ENCODE measurements at places on chromosomes 2 and 18.

DNA sequence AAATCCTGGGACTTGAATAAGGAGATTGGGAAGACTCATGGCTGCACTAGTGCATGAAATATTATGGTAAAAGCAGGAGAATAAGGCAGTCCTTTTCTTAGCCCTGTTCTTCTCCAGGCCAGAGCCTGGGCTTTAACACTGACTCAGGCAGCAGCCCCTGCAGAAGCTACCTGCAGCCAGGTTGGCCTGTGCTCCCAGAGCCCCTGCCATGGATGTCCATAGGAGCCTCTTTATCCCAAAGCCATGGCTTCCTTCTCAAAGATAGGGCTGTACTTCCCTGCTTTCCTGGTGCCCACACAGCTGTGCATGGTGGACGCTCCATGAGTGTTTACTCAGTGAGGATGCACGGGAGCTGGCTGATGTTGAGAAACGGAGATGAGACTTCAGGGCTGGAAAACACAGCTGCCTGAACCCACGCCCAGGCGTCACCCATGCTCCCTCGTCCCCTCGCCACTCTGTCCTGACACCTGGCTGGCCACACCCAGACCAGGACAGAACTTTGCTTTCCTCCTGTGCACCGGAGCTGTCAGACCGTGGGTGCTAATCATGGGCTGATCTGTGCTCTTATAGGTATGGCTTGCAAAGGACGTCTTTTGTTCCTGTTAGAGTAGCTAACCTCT lies 135.5 kb downstream of the GLI2 start:
- DNase-seq: no peak

DNA sequence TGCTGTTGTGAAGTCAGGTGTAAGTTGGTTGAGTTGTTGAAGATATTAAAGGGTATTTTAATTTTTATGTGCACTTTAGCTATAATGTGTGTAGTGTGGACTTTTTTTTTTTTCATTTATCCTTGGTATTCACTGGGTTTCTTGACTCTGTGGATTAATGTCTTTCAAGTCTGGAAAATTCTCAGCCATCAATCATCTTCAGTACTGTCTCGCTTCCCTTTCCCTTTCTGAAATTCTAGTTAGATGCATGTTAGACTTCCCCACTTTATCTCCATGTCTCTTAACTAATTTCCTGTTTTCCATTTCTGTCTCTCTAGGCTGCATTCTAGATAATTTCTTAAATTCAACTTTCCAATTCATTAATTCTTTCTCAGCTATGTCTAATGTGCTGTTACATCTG lies 247.7 kb upstream of the REV1 start:
- no peak for DNase-seq

DNA sequence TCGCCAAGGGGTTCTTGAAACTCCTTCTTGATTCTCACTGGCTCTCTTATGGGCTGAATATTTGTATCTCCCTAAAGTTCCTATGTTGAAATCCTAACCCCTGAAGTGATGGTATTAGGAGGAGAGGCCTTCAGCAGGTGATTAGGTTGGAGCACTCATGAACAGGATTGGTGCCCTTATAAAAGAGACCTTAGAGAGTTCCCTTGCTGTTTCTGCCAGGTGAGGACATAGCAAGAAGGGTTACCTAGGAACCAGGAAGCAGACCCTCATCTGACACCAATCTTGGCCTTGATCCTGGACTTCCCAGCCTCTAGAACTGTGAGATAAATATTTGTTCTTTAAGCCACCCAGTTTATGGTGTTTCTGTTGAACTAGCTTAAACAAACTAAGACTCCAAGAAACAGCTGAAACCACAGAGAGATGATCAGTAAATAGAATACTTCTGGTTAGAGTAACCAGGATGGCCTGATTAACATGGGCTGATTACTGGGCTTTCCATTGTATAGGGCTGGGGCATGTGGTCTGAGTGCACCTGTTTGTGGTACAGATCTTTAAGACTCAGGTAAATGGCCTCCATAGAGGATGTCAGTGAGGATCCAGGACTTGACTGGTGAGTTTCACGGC lies 7.7 kb upstream of the CDC42EP3 start:
- no peak for DNase-seq

DNA sequence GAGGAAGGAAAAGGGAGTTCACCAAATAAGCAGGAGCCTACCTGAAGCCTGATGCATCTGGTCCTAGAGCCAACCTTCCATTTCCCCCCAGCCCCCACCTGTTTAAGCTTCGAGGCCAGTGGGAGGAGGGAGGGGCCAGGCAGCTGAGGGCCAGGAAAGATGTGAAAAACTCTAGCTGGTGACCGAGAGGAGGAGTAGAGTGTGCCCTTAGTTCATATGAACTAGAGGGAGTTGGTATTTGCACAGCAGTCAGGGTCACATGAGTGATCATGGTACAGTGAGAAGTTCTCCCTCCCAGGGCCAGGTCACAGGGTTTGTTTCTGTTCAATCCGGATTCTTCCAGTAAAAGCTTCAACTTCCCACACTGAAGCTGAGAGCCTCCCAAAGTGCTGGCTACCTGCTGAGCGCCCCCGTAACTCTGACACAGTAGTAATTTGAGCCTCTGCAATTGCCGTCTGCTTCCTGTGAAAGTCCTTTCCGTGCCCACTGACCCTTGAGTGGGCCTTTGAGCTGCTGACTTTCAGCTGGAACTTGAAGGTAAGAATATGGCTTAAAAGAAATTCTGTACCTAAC lies at the start of gene SULT1C2:
Gene SULT1C2 (plus strand): TSS at position 362 of the 573 bp plus-strand sequence. CDS start 4,773 bp downstream, outside the sequence.
- no peak for DNase-seq

DNA sequence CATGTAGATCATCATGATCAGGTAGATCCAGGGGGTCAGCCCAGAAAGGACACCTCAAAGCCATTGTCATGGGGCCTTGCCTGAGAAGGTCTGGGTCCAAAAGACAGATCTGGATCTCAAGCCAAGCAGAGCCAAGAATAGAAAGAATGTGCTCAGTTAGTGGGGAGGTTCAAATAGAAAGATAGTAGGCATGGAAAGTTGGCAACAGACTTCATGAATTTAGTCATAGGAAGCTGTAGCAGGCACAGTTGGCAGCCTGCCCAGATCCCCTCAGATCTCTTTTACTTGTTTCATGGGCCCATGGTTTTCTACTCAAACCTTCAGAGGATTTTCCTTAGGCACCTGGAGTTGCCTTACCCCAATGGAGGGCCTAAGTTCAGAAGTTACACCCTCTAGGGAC lies 767.0 kb downstream of the SLC4A3 start:
- no peak for DNase-seq
